IPS DF 19.7 (cell line): ENCODE measurements at places on chromosomes 6 and 20.

GRCh38 chr6:21037453-21037852 is 503.2 kb downstream of the CDKAL1 start:
- DNase-seq = no peak

DNA sequence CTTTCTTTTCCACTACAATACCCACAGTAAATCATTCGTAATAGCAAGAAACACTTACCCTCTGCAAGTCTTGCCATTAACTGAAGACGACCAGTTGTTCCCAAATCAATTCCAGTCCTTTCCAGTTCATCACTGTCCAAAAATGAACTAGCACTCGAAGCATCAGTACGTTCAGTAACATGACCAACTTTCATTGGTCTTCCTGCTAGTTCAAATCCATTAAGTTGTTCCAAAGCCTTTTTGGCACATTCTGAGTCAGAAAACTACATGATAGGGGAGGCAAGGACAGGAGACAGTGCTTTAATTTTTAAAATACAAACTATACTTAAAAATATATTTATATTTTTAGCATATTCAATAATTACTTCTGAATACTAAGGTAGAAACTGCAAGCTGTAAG is 14.9 kb downstream of the ROMO1 start:
- DNase-seq = no peak

- DNase-seq = no peak
Observed at GRCh38 chr20:48921883-48922820, 641 bp downstream of the ARFGEF2 start.

GRCh38 chr6:106549521-106549920 is 79.8 kb downstream of the RTN4IP1 start:
- no peak for DNase-seq

GRCh38 chr6:118240878-118241528 is 307.1 kb upstream of the PLN start:
- DNase-seq = no peak

DNA sequence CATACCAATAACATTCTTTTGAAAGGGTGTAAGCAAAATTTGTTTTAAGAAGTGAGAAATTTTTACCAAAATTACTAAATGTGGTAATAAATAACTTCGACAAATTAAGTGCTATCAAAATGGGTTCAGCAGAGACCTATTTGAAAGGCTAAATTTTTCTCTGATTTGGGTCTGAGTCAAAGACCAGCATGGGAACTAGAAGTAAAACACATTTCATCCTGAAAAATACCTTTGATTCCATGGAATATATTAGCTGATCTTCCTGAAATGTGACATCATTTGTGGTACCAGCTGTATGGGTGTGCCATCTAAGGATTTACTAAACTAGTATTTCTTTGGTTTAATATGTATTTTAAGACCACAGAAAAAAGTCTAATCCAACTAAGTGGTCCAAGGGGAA is 63.6 kb downstream of the BLOC1S5 start:
- no peak for DNase-seq
